ENCODE measurements at places on chromosomes 11 and 22.

DNA sequence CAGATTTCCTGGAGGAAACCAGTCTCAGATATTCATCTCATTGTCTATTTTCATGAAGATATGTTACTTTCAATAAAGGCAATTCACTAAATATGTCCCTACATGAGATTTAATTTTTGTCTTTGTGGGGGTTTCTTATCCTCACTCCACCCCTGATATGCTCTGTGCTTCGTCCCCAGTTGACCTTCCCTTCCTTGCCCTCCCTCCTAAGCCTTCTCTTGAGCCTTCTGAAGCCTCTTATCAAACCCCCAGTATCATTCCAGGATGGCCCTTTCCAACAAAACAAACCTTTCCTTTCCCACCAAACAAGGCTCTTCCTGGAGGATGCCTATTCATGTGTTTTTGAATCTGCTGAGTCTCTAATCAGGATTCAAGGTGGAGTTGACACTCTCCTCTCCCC, 44.8 kb downstream of the CSNK2A3 start:
- no peak for DNase-seq

DNA sequence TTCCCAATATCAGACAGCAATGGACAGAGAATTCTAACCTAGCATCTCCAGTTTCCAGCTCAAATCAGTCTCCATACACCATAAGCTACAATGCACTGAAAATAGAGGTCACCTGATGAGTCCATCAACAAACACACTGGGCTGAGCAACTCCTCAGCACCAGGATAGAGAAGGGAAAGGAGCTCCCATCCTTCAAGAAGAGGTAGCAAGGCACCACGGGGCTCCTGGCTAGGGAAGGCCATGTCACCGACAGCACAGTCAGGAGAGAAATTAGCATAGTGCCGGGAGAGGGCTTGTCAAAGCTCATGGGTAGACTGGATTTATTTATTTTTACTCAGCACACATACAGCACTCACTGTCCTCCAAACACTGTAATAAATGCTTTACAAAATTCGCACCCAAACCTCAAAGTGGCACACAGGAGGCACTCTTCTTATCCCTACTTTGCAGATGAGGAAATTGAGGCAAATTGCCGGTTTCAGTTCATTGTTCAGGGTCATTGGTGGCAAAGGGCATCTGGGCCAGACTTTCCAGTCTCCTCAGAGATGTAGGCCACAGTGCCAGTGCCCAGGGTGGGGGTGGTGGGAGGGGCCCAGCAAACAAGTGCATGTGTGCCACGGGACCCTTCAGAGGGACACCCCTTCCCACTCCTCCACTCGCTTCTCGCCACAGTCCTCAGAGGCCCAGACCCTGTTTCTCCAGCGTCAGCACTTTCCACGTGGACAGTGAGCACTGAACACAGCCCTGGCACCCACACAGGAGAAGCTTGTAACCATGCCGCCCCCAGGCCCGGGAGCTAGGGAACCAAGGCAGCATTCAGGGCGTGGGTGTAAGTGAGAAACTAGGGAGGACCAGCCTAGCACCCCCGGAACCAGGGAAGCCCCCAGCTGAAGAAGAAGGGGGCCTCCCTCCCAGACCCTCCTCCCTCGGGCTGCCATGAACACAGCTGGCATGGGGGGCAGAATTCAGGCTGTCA, 1417.4 kb downstream of the TBC1D22A start:
- DNase-seq, result no peak

DNA sequence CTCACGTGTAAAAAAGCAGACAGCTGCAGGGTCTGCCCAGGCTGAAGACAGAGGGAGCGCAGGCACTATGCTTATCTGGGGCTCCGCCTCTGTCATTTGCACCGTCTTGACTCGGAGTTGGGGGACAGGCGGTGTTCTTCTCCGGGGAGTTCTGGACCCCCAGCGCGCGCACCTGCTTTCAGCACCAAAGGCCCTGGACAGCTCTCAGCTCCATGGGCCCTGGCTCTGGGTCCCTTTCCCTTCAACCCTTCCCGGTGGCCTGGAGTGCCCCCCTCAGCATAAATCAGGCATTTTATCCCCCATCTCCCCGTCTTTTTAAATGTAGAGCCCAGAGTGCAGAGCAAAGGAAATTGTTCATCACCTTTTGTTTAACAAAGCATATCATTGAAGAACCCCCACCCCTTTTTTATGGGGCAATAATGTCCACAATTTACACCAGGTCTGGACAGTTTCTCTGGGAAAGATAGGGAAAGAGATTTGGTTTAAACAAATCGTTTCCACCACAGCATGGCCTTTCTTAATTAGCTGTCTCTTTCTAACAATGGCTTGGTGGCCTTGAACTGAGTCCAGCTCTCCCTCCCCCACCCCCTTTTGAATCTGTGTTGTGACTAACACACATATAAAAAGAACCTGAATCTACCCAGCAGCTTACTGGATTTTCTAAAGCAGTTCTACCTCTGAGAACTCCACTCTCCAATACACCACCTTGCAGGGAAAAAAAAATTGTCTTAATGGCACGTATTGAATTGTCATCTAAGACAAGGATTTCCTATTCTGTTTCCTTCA, 1.7 kb downstream of the SEZ6L start:
- DNase-seq, result no peak

GRCh38 chr22:19168088-19168890, 10.2 kb downstream of the SLC25A1 start:
- no peak for DNase-seq

- DNase-seq, result no peak
These were observed 14.4 kb downstream of the DNAJB13 start for GRCh38 chr11:73965076-73965763.

- no peak for DNase-seq
These were observed 1475.4 kb downstream of the BRD1 start for GRCh38 chr22:48352086-48352911.

- no peak for DNase-seq
These were observed 18.4 kb downstream of the TMPRSS6 start for GRCh38 chr22:37090920-37091695.

GRCh38 chr22:50225200-50225969, 19.4 kb downstream of the TUBGCP6 start:
- DNase-seq, result no peak
